ENCODE measurements at places on chromosomes 2 and 18.
A peak's percentile ranks its signal among the peaks of the same experiment; 100 is the strongest.

- peak; percentile 88 for DNase-seq
These were observed 1.2 kb downstream of the MEX3C start for GRCh38 chr18:51196118-51196810.

DNA sequence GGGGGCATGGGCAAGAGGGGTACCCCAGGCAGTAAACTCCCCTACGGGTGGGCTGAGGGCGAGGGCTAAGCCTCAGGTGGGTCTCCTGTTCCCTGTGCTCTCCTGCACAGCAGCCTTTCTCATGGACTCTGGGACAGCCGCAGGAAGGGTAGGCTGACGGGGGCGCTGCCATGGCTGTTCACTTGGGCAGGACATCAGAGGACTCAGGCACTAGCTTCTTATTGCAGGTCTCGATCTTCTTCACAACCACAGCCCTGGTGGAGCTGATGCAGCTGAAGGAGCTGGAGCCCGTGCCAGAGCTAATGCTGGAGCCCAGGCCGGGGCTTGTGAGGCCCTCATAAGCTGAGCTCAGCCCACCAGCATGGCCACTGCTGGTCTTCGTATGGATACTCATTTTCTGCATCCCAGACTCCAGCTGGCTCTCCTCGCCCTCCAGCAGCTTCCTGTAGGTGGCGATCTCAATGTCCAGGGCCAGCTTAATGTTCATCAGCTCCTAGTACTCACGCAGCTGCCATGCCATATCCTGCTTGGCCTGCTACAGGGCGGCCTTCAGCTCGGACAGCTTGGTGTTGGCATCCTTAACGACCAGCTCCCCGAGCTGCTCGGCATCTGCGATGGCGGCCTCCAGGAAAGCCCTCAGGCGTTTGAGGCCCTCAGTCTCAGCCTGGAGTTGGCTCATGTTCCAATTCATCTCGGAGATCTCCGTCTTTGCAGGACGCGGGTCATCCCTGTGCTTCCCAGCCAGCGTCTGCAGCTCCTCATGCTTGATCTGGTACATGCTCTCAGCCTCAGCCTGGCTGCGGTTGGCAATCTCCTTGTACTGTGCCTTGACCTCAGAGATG is 359.8 kb upstream of the SETBP1 start:
- no peak for DNase-seq

- DNase-seq = no peak
These were observed 8.3 kb downstream of the GYPC start for GRCh38 chr2:126664234-126664633.

GRCh38 chr2:54957321-54957999 is 92.8 kb downstream of the RTN4 start:
- DNase-seq = no peak

GRCh38 chr2:45273412-45274249 is 264.4 kb upstream of the SIX2 start:
- no peak for DNase-seq

DNA sequence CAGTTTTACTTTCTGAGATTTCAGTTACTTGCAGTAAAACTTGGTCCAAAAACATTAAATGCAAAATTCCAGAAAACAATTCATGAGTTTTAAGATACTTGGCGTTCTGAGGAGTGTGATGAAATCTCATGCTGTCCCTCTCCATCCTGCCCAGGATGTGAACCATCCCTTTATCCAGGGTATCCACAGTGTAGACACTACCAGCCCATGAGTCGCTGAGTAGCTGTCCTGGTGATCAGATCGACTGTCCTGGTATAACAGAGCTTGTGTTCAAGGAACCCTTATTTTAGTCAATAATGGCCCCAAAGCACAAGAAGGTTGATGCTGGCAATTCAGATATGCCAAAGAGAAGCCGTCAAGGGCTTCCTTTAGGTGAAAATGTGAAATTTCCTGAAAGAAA is 3.2 kb downstream of the SP100 start:
- DNase-seq = no peak

DNA sequence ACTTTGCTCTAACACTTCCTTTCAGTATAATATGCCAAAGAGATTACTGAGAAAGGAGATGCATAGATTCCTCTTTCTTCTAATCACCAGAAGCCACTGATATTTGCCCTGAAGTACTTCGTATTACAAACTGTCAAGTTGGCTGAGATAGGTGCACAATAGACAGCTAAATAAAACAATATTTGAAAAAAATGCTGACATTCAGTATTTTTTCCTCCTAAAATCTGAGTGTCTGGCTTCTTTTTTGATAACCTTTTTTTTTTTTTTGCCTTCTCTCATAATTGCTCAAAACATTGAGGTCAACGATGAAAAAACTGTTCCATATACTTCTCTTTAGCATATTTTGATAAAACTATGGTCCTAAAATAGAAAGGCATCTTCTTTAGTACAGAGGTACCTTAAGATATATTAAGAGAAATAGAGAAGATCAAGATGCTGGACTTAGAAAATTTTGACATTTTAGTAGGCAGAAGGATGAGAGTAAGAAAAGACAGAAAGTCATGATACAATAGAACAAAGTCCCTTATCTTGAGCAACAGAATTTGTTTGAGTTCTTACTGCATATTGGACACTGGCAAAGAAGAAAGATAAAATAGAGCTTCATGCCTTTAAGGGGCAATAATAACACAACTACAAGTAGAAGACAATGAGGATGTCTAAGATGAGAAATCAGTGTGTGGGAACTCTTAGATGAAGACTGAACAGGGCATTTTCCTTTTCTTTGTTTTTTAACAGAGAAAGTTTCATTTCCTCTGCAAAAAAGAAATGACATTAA is 220.7 kb downstream of the PTH2R start:
- DNase-seq = no peak

GRCh38 chr2:239569401-239570090 is 168.7 kb upstream of the HDAC4 start:
- DNase-seq = no peak

GRCh38 chr2:170929686-170930050 is 615 bp downstream of the GORASP2 start:
- DNase-seq = peak; percentile 78

DNA sequence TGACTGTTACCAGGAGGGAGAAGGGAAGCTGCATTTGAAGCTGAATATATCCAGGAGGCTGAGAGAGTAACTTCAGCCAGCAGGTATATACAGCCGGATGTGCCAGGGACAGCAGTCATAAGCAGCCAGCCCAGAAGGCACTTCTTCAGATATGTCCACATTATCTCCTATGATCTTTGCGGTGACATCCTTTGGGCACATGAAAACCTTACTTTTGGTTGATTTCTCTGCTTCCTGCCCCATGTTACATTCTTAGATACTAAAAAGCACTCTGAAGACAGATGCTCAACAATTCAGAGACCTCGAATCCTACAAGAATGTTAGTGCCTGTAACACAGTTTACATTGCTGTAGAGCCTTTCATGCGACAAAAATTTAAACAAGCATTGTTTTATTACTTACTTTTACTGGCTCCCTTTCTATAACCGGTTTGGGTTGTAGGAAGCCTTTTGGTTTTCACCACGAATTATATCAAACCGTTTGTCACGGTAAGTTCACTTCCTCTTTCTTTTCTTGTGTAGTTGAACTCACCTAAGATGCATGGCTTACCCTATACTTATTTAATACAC is 50.3 kb upstream of the TLK1 start:
- DNase-seq = no peak

GRCh38 chr2:42663828-42664227 is 95.4 kb downstream of the MTA3 start:
- DNase-seq = no peak

DNA sequence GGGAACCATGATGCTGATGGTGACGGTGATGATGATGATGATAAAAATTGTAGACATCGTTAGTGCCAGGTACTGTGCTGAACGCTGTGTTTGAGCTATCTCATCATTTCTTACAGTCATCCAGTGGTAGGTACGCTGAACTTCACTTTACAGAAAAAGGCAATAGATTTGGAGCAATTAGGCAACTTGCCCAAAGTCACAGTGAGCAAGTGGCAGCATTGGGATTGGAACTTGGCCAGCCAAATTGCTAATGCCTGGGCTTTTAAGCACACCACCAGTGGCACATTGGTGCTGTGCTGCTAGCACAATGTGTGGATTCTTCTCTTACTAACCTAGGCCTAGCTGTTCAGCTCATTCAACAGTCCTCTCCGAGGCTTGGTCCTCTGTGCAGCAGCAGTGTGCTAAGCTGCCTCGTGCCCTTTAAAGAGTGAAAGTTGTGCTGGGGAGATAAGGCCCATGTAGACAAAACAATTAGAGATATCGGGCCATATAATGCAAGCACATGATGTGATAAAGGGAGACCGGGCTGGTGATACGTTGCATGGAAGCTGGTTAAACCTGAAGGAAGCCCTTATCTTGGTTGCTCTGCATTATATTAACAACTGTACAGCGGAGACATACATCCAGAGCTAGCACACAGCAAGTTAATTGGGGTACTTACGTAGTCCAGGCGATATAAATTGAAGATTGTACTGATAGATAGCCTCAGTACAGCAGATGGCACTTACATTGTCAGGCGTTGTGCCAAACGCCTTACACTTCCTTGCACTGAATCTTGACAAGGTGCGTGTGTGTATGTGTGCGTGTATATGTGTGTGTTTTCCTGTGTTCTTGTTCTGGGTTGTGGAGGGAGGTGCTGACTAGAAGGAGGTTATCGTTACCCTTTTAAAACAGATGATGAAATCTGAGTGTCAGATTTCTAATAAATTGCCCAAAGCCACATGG is 28.4 kb downstream of the HK2 start:
- no peak for DNase-seq

- DNase-seq = no peak
These were observed 473.4 kb upstream of the TRIB2 start for GRCh38 chr2:12243381-12243780.

- no peak for DNase-seq
These were observed 1748.4 kb upstream of the CELF4 start for GRCh38 chr18:39313992-39314391.

DNA sequence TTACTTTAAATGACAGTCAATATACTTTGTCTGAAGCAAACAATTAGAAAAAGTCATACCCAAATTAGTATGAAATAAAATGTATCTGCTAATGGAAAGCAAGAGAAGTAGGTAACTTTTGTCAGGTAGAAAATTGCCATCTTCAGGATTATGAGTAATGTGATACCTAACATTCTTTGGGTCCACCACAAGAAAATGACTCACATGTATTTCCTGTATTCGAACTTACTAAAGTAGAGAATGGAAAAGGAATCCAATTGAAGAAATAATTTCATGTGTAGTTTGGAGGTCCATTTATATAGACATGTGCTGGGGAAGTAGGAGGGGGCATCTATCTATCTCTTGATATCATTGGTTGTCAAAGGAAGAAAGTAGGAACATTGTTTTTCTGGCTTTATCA is 636.2 kb upstream of the CHAC2 start:
- no peak for DNase-seq

DNA sequence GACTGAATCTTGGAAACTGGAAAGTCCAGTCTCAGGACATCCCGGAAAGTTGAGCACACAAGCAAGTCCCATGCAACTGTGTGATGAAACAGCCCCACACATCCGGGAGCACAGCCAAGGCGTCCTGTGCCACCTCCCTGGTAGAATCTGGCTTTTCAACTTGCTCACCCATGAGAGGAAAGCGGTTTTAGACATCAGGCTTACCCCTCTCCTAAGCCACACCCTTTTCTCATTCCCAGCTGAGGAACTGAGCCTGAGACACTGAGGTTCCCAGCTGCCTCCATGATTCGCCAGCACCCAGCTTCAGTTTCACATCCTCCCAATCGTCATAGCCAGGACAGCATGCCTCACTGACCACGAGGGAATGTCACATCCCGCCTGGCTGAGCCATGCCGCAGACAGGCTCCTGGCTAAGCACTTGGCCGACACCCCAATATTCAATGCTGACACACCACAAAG is 60.3 kb downstream of the STEAP3 start:
- DNase-seq = peak; percentile 14

GRCh38 chr2:17818235-17818815 is 2.1 kb downstream of the MSGN1 start:
- DNase-seq = no peak

DNA sequence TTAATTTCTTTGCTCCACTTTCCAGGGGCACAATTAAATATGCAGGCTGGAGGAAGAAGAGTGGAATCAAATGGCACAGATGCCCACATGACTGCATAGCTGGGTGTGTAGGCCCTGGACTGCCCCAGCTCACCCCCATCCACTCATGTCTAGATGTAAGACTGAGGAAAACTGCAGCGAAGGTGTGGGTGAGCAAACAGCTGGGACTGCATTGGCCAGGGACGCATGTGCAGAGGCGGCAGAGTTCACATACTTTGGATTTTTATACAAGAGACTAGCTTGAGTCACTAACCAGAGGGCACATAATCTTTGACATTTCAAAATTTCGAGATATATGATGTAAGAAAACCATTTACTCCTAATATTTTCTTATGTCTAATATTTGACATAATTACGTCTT is 60.1 kb downstream of the SPIRE1 start:
- DNase-seq = no peak

GRCh38 chr2:147356157-147356556 is 488.7 kb upstream of the ACVR2A start:
- DNase-seq = no peak

DNA sequence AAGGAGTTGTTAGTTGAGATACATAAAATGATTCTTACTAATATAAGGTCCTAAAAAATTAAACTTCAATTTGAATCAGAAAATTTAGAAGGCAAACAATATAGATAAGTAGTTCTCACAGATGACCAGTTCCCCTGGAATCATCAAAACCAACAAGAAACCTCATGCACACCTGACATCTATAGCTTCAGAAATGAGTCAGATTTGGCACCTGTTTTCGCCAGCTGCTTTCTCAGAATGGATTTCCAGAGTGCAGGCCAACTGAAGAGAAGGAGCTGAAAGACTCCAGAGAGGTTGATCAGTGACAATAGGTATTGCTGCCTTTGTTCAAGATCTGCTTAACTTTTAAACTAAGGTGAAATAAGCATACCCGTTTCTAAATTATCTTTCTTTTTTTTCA is 192.4 kb downstream of the RDH14 start:
- no peak for DNase-seq

- DNase-seq = peak; percentile 82
These were observed 52.0 kb downstream of the HDAC4 start for GRCh38 chr2:239348563-239349452.

DNA sequence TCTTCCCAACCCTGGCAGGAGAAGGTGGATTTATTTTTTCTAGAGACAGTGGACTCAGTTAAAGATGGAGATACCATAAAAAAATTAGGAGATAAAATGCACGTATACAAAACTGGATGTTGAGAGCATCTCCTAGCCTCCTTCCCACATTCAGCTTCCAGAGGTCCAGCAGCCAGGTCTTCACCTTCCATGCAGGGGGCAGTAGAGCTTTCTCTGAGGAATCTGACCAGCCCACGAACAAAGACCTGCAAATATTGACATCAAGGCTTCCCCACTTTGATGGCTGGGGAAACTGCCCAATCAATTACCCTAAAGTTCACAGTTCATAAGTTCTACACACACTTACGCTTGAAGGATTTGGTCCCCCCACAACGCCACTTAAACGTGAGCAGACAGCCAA is 24.5 kb downstream of the AQP4 start:
- DNase-seq = no peak

GRCh38 chr2:25664183-25664964 is 9.0 kb downstream of the DTNB start:
- DNase-seq = peak; percentile 53
